Dorsolateral prefrontal cortex (tissue), 122 donors: ENCODE measurements at places on chromosomes 6 and 20. TPM values are rescaled to one million over a fixed set of nuclear protein-coding genes. Genes with fewer than 3 reads are reported as not detected.

Gene APOBEC2
- total RNA-seq: not detected

Gene DEFB132
- not detected for total RNA-seq

Gene SIM1
- not detected for total RNA-seq

Gene NFATC2
- 4.1 TPM for total RNA-seq

Gene COL21A1
- 10.0 TPM for total RNA-seq
